Regular cardiac myocyte (primary cell): ENCODE measurements at places on chromosomes 2 and 18. TPM values are rescaled to one million over a fixed set of nuclear protein-coding genes. Genes with fewer than 3 reads are reported as not detected.

UBE2F gene
- 43.7 and 67.7 TPM in 2 replicates for total RNA-seq

SERPINB7 gene
- total RNA-seq, result 0.28 and 0.38 TPM in 2 replicates

AGPS gene
- 48.2 and 71.3 TPM in 2 replicates for total RNA-seq

STON1 gene
- total RNA-seq, result 3.6 and 20.0 TPM in 2 replicates

NFATC1 gene
- total RNA-seq, result 1.1 and 2.3 TPM in 2 replicates

WDR7 gene
- total RNA-seq, result 18.2 and 25.4 TPM in 2 replicates

PXDN gene
- total RNA-seq, result 204 TPM in 2 replicates

MARCHF4 gene
- 1.1 and 3.3 TPM in 2 replicates for total RNA-seq

IL1R2 gene
- total RNA-seq, result 0.38 and 0.56 TPM in 2 replicates

ZNF2 gene
- 7.5 and 13.2 TPM in 2 replicates for total RNA-seq

CXCR1 gene
- not detected in 2 replicates for total RNA-seq

INPP5D gene
- under 0.01 and 0.85 TPM in 2 replicates for total RNA-seq

DSC3 gene
- total RNA-seq, result under 0.01 and 0.19 TPM in 2 replicates

MTCL1 gene
- 21.7 and 25.1 TPM in 2 replicates for total RNA-seq

UBE2E3 gene
- 42.0 and 59.0 TPM in 2 replicates for total RNA-seq

G6PC2 gene
- total RNA-seq, result not detected in 2 replicates

ZNF396 gene
- total RNA-seq, result 1.3 and 2.0 TPM in 2 replicates

RAD51AP2 gene
- under 0.01 TPM in 2 replicates for total RNA-seq

NIF3L1 gene
- total RNA-seq, result 25.4 and 38.0 TPM in 2 replicates

ICA1L gene
- 1.5 and 2.8 TPM in 2 replicates for total RNA-seq

IL1B gene
- 150 and 229 TPM in 2 replicates for total RNA-seq

TBR1 gene
- under 0.01 TPM in 1 of 2 replicates, not detected in the other for total RNA-seq

SLC40A1 gene
- total RNA-seq, result 5.9 and 107 TPM in 2 replicates

TXNDC2 gene
- total RNA-seq, result not detected in 2 replicates

ZNF804A gene
- total RNA-seq, result under 0.01 and 0.38 TPM in 2 replicates

DYNAP gene
- total RNA-seq, result not detected in 2 replicates

C2orf68 gene
- 11.3 and 14.6 TPM in 2 replicates for total RNA-seq

NEURL3 gene
- total RNA-seq, result not detected in 2 replicates

IL1RL2 gene
- 1.7 and 2.3 TPM in 2 replicates for total RNA-seq

PGAP1 gene
- 5.2 and 11.0 TPM in 2 replicates for total RNA-seq

CCBE1 gene
- total RNA-seq, result 21.4 and 39.3 TPM in 2 replicates

VWA3B gene
- total RNA-seq, result not detected in 2 replicates

LOXHD1 gene
- not detected in 2 replicates for total RNA-seq

GPC1 gene
- total RNA-seq, result 42.9 and 55.0 TPM in 2 replicates
